ENCODE measurements at places on chromosomes 7 and 10. TPM values are rescaled to one million over a fixed set of nuclear protein-coding genes. Genes with fewer than 3 reads are reported as not detected.

DNA sequence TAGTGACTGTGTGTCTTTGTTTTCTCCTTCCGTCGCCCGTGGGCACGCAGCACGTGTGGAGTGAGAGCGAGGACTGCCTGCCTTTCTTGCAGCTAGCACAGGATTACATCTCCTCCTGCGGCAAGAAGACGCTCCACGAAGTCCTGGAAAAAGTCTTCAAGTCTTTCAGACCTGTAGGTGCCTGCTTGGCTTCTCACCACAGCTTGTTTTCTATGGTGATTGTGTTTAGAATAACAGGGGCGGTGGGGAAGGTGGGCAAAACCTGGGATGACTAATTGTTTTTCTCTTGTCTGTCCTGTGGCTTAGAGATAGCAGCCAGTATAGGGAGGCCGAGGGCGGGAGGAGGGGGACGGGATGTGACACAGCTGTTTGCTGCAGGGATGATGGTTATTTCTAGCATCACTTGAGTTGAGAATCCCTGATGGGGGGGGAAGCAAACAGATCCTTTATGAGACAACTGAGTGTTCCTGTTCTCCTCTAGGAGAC lies 11.4 kb downstream of the MTURN start:
- DNase-seq: no peak

- DNase-seq: no peak
These were observed 639.8 kb downstream of the INHBA start for GRCh38 chr7:41063116-41063515.

- DNase-seq: no peak
These were observed 266.8 kb upstream of the STEAP1 start for GRCh38 chr7:89887489-89887888.

GRCh38 chr10:129416956-129417765 lies 49.9 kb upstream of the MGMT start:
- DNase-seq: no peak

- DNase-seq: no peak
These were observed 417.0 kb downstream of the TYW1 start for GRCh38 chr7:67413670-67414069.

- DNase-seq: no peak
These were observed 639.0 kb downstream of the REEP3 start for GRCh38 chr10:64159910-64160872.

- DNase-seq: no peak
These were observed 16.6 kb upstream of the AFAP1L2 start for GRCh38 chr10:114420811-114421485.

GRCh38 chr7:29255199-29255878 lies 60.8 kb downstream of the CHN2 start:
- peak; percentile 55 for DNase-seq

The SMO gene
- total RNA-seq: 4.6 TPM

The KIF11 gene
- 1.1 TPM for total RNA-seq

Measured in Right ventricle myocardium inferior (tissue), 1 donor.